GF-D8 (cell line): ENCODE measurements at places on chromosomes 16 and 17.

DNA sequence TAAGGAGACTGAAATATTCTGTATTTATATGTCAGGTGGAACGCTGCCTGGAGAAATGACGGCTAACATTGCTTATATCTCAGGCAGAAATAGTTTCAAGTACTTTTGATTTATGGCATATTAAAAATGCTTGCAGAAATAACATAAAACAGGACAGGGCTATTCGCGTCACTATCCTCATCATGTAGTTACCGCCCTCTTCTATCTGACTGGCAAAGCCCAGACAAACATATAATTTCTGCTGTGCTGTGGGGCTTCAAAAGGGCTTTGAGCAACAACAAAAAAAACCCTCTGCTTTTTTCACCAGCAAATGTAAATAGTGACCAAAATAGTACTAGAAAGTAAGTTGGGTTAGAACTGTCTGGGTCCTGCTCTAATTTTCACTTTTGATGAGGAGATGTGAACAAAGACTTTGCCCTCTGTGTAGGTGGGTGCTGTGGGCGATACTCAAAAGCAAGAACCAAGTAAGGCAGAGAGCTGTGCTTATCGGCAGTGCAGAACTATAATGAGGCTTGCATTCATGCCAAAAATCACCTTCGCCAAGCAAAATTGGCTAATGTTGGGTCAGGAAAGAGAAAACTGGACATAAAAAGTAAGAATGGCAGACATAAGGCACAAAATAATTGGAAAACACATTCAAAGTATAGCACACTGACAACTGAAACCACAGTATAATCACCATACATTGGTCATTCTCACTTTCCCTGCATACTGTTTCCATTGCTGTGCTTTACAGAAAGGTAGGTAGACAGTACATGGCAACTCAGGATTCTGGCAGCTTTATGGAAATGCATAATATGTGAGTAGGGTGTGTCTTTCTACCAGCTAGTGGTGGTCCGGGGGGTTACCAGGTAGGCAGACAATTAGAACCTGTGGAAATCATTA, 151.2 kb upstream of the AXIN2 start:
- no peak for DNase-seq

GRCh38 chr16:78183437-78184237, 84.2 kb downstream of the WWOX start:
- no peak for DNase-seq

GRCh38 chr16:57373117-57373947, 1.0 kb downstream of the CX3CL1 start:
- DNase-seq = no peak

- no peak for DNase-seq
Observed at GRCh38 chr16:69924777-69925191, 26.4 kb upstream of the CLEC18A start.

DNA sequence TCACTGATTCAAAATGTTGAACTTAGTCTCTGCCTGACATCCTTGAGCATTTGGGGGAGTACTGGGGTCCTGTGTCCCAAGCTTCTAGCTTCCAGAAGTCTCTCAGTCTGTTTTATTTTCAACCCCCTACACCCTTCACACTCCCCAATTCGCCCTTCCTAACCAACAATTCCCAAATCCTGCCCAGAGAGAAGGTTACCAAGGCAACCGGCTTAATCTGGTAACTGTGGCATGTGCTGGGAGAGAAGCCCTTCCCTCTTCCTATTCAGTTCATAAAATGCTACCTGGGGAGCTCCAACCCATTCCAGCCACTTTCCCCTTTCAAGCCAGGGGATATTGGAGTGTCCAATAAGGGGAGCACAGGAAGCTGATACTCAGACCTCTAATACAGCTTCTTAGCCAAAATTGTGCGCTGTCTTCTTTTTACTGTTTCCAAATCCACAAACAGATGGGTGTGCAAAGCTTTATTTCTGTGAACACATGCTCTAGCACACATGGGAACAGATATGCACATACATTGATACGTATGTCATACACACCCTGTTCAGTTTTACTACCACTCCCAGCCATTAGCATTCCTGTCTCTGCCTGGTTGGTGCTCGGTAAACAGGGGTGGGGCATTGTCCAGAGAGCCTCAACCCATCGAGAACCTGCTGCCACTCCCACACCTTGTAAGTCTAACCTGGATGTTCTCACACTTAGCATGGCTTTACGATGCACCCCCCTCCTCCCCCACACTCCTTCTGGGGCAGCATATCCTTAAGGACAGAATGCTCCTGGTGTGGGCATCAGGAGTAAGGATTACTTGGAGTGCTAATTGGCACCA, 1.1 kb upstream of the RAPGEFL1 start:
- DNase-seq = no peak

DNA sequence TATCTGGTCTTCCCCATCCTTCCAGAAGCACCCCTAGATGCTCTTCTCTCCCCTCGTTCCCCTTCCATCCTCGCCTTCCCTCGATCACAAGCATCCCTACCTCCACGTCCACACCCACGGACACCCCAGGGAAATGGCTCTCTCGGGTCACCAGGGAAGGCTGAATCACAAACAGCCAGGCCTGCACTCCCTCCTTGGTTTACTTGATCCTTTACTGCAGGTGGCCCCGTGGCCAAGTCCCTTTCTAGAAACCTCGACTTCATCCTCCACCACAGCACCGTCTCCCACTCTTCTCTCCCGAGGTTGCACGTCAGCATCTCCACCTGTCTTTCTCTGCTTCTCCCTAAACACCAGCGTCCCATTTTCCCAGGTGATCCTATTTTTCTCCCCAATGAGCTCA, 6.5 kb upstream of the RBFOX3 start:
- no peak for DNase-seq

DNA sequence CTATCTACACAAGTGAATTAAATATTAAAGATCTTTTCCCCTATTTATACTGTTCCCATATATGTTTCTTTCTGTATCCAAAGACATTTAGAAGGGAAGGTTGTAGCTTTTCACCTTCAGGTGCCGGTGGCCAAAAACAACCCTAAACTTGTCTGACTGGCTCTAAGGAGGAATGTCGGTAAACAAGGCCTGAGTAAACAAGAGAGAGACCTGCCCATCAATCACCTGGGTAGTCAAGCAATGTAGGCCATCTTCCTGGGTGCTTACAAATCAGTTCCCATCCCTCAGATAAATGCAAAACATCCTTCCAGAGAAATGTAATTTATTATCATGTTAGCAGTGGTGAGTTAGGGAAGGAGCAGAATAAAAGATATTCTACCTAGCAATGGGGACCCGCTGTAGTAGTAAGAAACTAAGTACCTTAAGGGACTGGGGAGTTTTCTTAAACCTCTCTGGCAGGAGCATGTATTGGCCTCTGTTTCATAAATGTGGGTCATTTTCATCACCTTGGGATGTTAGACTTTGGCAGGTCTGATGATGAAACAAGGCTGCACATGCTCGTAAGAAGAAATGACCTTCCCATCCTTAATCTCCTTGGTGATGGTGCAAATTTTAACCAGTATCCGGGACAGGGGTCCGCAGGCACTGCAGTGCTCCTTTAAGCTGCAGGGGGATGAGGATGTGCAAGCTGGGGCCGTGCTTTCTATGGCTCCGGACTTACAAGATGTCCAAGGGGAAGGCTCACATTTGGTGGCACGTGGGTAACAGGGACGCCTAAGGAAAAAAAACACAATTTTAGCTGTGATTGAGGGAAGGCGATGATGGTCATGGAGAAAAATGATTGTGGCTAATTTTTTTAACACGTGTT, 8.4 kb downstream of the KRT39 start:
- no peak for DNase-seq

- DNase-seq = no peak
Observed at GRCh38 chr16:84462296-84463210, 41.9 kb downstream of the MEAK7 start.

- DNase-seq = no peak
Observed at GRCh38 chr16:17177242-17177958, 293.4 kb downstream of the XYLT1 start.
